ENCODE measurements at places on chromosomes 7 and 10.

- DNase-seq, result no peak
These were observed 8.0 kb downstream of the RRP12 start for GRCh38 chr10:97393034-97393573.

- DNase-seq, result peak; percentile 40
These were observed 14.6 kb downstream of the VOPP1 start for GRCh38 chr7:55557666-55558188.

GRCh38 chr10:6388261-6388893 lies 185.6 kb downstream of the PFKFB3 start:
- no peak for DNase-seq

GRCh38 chr10:123142701-123143161 lies 5.2 kb upstream of the HMX2 start:
- DNase-seq, result no peak

DNA sequence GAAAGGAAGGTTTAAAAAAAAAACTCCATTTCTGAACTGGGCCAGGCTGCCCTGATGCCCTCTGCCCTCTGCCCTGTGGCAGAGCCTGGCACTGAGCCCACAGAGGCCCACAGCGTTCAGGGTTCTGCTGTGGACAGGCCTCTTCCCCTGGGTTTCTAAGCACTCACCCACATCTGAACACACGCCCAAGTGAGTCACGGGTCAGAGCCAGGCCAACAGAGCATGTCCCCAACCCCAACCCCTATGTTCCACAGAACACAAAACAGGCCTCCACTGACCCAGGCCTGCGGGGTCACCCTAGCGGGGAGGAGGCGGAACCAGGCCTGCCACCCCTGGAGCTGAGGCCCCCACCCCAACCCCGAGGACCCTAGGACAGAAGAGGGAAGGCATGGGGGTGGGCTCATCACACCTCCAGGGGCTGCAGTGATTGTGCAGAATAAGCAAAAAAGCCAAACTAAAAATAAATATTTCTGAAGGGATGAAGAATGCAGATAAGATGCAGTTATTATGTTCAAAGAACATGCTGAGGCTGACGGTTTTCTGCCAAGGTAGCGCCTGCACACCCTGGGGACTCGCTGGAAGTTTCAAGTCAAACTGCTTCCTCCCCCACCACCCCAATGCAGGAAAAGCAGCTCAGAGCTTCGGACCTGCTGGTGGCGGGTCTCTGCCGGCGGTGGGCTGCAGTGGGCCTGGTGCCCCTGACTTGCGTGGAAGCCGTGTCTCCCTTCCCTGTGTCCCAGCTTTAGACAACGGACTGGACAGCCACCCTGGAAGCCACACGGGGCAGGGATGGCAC lies 5.4 kb downstream of the WDR86 start:
- DNase-seq, result no peak

DNA sequence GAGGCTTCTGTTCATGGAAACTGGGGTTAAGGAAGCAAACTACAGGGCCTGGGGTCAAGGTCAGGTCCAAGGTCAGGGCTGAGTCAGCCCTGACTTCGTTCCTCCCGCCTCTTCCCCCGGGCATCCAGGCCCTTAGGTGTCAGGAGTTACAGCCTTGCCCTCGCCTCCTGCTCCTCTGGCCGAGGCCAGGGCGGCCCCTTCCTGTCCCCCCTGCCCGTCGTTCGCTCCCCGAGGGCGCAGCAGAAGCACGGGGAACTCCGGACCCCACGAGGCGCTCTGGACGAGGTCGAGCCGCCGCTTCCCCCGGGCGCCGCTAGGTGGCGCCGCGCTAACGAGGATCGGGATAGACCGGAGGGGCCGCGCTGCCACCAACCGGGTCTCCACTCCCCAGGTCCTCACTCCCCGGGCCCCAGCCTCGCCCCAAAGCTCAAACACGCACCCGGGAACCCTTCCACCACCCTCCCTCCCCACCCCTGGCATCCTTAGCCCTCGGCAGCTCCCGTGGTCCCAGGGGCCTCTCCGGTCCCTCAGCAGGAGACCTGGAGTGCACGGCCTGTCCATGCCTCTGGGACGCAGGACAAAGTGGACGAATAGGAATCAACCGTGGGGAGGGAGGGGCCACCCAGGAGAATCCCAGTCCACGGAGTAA lies 59.2 kb upstream of the MYL10 start:
- peak; percentile 91 for DNase-seq

- DNase-seq, result no peak
These were observed 57.2 kb downstream of the TFEC start for GRCh38 chr7:115973406-115973805.

DNA sequence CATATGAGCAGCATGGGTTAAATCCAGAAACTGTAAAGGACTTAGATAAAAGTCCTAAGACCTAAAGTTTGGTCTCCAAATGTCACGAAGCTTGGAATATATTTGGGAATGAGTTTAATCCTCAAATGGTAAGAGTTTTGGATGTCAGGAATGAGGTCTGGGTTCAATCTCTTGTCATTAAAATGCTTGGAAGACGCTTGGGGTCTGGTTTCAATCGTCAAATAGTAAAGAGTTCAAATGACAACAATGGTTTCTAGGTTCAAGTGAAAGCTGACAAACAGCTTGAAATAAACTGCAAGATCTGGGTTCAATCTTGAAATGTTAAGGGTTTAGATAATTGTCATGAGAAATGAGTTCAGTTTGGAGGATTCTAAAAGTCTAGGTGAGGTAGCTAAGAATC lies 385.5 kb upstream of the HPS1 start:
- no peak for DNase-seq

DNA sequence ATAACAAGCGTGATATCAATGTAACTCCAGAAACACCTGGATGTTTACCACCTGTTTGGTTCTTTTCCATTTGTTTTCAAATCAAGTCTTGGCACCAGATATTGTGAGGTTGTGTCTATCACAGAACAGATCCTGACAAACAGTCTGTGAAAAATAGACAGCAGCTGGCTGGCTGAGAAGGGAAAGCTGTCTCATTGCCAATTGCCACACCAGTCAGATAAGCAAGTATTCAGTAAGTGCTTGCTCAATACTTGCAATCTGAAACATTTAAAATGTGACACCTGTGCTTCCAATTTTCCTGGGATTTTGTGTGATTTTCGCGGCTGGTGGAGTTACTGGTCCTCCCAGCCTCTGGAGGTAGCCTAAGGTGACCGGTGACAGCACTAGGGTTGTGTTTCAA lies 147.9 kb upstream of the MYO3A start:
- DNase-seq, result no peak
